Tibial artery (tissue), 4 donors: ENCODE measurements at places on chromosomes 12 and 14.

DNA sequence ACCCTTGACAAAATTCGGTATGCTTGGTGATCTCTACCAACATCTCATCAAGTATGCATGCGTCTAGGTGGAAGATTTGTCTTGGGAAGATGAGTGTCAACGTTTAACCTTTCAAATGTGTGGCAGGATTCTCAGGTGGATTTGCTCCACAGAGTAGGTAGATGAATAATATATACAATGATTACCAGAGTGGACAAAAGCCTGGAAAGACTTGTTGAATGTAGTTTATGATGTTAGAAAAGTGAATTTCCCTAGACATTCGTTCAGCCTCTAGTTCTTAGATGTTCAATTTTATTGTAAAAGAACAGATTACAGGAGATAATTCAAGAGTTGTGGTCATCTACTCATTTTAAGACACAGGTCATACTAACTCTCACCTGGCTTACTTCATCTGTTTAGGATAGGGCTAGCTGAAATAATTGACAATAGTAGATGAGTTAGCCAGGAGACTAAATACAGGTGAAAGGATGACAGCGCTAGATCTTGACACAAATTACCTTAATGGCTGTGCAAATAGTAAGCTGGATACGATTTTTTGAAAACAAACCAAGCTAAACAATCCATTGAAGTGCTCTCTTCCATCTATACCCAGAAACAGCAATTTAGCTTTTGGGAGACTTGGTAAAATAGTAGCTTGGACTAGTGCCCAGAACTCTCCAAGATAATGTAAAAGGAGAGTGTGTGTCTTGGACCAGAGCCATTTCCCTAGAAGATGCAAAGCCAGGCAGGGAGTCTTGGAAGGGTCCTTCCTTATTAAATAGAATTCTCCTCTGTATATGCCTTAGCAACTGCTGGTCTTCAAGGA is 168.0 kb downstream of the DACT1 start:
- no peak for DNase-seq

DNA sequence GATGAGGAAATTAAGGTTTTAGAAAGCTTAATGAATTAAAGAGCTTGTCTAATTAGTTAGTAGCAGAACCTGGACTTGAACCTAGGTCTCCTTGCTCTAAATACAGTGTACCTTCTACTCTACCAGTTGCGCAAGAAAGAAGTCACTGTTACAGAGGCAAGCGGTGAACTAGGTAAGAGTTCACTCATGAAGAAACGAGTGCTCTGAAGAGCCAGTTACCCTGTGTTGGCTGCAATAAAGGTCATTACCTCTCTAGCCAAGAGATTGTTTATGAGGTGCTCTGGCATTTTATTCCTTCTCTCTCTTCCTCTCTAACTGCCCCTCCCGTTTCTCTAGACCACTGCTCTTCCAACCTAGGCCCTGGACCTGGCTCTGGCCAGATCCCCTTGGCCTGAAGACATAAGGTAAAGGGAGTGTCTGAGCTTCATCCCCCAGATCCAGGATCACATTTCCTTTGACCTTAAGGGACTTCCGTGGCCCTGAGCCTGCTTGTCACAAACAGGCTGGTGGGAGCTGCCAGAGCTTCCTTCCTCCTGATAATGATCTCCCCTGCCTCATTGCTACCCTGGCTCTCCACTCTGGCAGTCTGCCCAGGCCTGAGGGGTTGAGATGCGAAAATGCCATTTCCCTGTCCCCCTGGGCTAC is 1.9 kb downstream of the RNASE7 start:
- DNase-seq = no peak

- DNase-seq = peak; percentile 41
These were observed 173.3 kb downstream of the PPM1H start for GRCh38 chr12:62761658-62762057.

- DNase-seq = no peak
These were observed 904.8 kb upstream of the SEL1L start for GRCh38 chr14:82438436-82438835.

GRCh38 chr12:30976206-30976605 is 49.7 kb downstream of the TSPAN11 start:
- DNase-seq = no peak

GRCh38 chr14:101736071-101736470 is 25.4 kb upstream of the PPP2R5C start:
- no peak for DNase-seq

DNA sequence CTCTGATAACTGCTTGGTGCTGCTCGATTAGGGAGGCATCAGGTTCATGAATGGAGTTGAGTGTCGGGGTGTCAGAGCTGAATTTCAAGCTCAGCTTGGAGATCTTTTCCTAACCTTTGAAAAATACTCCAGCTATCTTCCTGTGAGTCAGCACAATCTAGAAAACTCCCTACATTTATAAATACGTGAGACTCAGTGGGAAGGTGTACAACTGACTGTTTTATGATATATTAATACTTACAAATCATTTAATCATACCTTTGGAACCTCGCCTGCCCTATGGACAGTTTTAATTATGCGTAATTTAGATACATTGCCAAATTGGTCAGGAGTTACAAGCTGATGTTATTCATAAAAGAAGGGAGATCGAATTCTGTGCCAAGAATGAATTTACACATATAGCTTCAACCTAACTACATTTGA is 961 bp downstream of the CMAS start:
- no peak for DNase-seq

DNA sequence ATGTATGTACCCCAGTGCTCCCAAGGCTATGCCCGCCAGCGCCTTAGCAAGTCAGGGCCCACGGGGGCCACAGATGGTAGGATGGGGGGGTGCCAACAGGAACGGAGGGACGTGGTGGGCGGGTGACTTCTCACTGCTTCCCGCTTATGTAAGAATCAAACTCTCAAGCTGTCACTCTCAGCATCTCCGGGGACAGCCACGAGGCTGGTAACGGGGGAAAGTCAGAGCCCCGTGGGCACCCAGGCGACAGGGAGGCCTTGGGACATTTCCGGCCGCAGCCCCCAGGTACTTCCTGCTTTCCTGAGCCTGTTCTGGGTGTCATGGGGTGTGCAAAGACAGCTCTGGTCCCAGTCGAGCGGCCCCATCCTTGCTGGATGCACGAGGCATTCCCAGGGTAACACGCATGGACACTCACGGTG is 59.3 kb downstream of the TESC start:
- DNase-seq = no peak

GRCh38 chr12:130124605-130125244 is 37.5 kb upstream of the FZD10 start:
- no peak for DNase-seq

DNA sequence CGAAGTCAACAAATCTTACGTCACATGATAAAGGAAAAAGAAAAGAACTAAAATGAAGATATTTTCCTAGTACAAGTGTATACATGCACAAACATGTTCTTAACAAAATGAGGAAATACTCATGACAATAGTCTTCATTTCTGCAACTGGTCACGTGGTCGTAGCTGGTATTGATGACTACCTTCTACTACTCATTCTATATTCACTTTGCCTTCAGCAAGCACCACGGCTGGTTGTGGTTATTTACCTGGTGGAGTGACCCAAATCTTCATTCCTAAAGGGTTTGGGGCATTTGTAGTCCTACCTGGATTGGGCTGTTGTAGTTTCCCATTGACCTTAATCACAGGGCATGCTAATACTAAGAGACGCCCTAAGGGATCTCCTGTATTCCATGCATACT is 51.2 kb downstream of the FIGNL2 start:
- DNase-seq = no peak

DNA sequence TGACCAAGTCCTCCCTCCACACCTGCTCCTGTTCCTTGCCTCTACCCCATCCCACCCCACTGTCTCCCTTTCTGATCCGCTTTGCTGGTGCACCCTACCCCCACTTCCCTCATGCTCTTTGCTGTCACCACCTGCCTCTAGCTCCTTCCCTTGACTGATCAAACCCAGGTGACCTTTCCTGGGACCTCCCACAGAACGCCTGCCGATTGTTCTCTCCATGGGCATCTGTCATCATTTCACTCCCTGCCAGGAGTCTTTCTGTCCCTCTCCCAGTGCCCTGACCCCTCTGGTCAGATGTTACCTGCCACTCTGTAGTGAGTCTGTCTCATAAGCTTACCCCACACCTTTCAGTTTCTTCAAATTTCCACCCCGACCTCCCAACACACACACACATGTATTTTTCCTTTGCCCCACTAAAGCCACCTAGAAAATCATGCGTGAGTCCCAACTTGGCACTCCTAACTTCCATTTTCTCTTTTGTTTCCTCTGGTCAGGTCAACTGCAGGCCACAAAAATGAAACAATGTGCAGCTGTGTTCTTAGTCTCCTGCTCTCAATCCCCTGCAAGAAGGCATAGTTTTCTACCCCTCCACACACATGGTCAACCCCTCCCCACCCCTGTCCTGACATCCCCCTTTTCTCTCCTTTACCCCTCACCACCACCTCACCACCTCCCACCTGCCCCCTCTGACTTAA is 229.8 kb downstream of the DPF3 start:
- no peak for DNase-seq
